A549 treated with AZD2906 at 1 μM for 4 hours (cell line): ENCODE measurements at places on chromosomes 11 and 22. TPM values are rescaled to one million over a fixed set of nuclear protein-coding genes. Genes with fewer than 3 reads are reported as not detected.

The B4GALNT4 gene
- total RNA-seq, result 9.8 to 19.5 TPM (median 14.0 TPM) in 5 replicates

The EMID1 gene
- total RNA-seq, result 0.32 to 0.53 TPM (median 0.42 TPM) in 5 replicates

The FADS3 gene
- 57.6 to 92.9 TPM (median 87.8 TPM) in 5 replicates for total RNA-seq

The GGTLC2 gene
- not detected in 5 replicates for total RNA-seq

The SLC6A5 gene
- not detected in 5 replicates for total RNA-seq

The MRGPRX4 gene
- not detected in 5 replicates for total RNA-seq

The MGAT3 gene
- 0.64 to 1.4 TPM (median 0.88 TPM) in 5 replicates for total RNA-seq
